ENCODE measurements at places on chromosomes 5 and 9. TPM values are rescaled to one million over a fixed set of nuclear protein-coding genes. Genes with fewer than 3 reads are reported as not detected.

PPP6C gene
- 16.4 TPM for total RNA-seq

PLAC8L1 gene
- not detected for total RNA-seq

FAM78A gene
- total RNA-seq: 70.3 TPM

MYMK gene
- not detected for total RNA-seq

DDX4 gene
- total RNA-seq: not detected

All from hematopoietic multipotent progenitor cell (in vitro differentiated cells).